Glutamatergic neuron (in vitro differentiated cells): ENCODE measurements at places on chromosomes 2 and 18.

DNA sequence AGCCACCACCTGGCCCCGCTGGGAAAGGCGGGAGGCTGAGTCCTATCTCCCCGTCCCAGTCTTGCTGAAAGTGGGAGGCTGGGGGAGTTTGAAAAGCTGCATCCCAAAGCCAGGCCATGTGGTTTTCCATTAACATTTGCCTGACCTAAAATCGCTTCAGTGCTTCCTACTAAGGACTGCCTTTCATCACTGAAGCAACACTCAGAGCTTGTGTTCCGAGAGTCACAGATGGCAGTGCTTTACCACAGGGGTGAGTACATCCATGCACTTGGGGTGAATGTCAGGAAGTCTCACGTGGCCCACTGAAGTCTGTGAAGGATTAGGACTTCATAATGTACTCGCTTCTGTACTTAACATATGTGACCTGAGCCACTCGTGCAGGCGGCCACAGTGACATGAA is 43.3 kb downstream of the PXDN start:
- H3K36me3 ChIP-seq: no peaks in the 10 kb centered on the region
- H3K27me3 ChIP-seq: peaks cover 4% of the 10 kb centered on the region
- peak overlapping the region; percentile 71 for H3K4me3 ChIP-seq
- H3K27ac ChIP-seq: peak overlapping the region; percentile 92

DNA sequence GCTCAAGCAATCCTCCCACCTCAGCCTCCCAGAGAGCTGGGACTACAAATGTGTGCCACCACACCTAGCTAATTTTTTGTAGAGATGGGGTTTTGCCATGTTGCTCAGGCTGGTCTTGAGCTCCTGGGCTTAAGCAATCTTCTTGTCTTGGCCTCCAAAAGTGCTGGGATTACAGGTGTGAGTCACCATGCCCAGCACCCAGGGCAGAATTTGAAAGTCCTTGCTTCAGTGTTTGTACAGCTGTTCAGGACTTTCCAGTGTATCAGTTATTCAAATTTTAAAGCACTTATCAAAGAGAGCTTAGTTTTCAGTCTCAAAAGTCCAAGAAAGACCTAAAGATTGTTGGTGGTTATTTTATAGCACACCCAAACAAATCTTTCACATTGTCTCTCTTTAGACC is 43.6 kb upstream of the VPS54 start:
- H3K4me1 ChIP-seq: no peaks in the 10 kb centered on the region
- no peaks in the 10 kb centered on the region for H3K27me3 ChIP-seq
- no peak for DNase-seq
- no peak overlapping the region for H3K27ac ChIP-seq

GRCh38 chr2:43289331-43289730 is 62.9 kb upstream of the ZFP36L2 start:
- H3K27me3 ChIP-seq: no peaks in the 10 kb centered on the region
- peaks cover 29% of the 10 kb centered on the region for H3K36me3 ChIP-seq
- no peaks in the 10 kb centered on the region for H3K4me1 ChIP-seq

DNA sequence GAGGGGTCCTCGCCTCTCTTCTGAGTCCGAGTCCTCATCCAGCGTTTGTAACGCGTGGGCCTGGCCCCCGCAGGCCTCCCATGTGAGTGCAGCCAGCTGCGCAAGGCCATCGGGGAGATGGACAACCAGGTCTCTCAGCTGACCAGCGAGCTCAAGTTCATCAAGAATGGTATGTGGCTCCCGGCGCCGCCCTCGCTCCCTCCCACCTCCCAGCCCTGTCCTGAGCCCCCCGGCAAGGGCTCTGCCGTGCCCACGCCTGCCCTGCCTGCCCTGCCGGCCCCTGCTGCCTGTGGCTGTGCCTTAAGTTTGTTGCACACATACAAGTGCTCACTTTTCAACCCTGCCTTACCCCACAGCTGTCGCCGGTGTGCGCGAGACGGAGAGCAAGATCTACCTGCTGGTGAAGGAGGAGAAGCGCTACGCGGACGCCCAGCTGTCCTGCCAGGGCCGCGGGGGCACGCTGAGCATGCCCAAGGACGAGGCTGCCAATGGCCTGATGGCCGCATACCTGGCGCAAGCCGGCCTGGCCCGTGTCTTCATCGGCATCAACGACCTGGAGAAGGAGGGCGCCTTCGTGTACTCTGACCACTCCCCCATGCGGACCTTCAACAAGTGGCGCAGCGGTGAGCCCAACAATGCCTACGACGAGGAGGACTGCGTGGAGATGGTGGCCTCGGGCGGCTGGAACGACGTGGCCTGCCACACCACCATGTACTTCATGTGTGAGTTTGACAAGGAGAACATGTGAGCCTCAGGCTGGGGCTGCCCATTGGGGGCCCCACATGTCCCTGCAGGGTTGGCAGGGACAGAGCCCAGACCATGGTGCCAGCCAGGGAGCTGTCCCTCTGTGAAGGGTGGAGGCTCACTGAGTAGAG is 14.4 kb upstream of the ALLC start:
- DNase-seq: peak; percentile 14
- peaks cover 5% of the 10 kb centered on the region for H3K36me3 ChIP-seq
- no peak overlapping the region for H3K27ac ChIP-seq
- peaks cover 7% of the 10 kb centered on the region for H3K27me3 ChIP-seq
- H3K4me1 ChIP-seq: peaks cover 3% of the 10 kb centered on the region
- no peak overlapping the region for H3K4me3 ChIP-seq

DNA sequence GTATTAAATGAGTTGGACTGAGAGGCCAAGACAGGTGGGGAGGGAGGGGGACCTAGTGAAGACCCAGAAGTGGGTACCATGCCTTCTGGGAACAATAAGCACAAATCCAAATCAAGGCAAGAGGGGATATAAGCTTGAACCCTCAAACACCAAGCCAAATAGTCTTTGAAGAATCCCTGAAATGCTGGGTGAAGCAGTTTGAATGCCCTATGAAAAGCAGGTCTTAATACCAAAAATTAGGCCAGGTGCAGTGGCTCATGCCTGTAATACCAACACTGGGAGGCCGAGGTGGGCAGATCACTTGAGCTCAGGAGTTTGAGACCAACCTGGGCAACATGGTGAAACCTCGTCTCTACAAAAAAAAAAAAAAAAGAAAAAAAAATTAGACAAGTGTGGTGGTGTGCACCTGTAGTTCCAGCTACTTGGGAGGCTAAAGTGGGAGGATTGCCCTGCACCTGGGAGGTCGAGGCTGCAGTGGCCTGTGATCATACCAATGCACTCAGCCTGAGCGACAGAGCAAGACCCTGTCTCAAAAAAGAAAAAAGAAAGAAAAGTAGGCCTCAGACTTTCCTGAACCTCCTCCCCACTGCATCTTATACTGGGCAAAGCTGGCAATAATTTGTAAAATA is 3.5 kb downstream of the PCBP1 start:
- DNase-seq: no peak
- peaks cover 6% of the 10 kb centered on the region for H3K4me1 ChIP-seq

GRCh38 chr18:69097349-69097748 is 299.5 kb downstream of the CCDC102B start:
- H3K4me1 ChIP-seq: no peaks in the 10 kb centered on the region
- no peak for DNase-seq
- no peak overlapping the region for H3K4me3 ChIP-seq
- H3K27me3 ChIP-seq: no peaks in the 10 kb centered on the region
- H3K36me3 ChIP-seq: no peaks in the 10 kb centered on the region

GRCh38 chr2:230161184-230161583 is 58.6 kb downstream of the SP110 start:
- H3K27ac ChIP-seq: no peak overlapping the region
- peaks cover 3% of the 10 kb centered on the region for H3K27me3 ChIP-seq
- no peak overlapping the region for H3K4me3 ChIP-seq
- H3K4me1 ChIP-seq: peaks cover 2% of the 10 kb centered on the region

DNA sequence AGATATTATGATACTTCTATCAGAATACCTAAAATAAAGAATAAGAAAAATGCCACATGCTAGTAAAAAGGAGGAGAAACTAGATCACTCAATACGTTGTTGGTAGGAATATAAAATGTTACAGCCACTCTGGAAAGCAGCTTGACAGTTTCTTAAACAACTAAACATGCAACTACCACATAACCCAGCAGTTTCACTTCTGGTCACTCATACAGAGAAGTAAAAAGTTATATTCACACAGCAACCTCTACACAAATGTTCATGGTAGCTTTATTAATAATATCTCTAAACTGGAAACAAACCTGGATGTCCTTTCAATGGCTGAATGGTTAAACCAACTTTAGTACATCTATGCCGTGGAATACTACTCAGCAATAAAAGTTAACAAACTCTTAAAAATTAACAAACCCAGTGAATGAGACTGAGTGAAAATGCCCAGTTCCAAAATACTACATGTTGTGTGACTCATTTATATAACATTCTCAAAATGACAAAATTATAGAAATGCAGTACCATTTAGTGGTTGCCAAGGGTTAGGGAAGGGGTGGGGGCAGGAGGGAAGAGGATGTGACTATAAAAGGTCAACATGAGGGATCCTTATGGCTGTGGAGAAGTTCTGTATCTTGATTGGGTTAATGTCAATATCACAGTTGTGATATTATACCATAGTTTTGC is 124.1 kb downstream of the MMADHC start:
- H3K36me3 ChIP-seq: peaks cover 11% of the 10 kb centered on the region
- H3K27me3 ChIP-seq: no peaks in the 10 kb centered on the region
- H3K4me1 ChIP-seq: peaks cover under 1% of the 10 kb centered on the region
- H3K4me3 ChIP-seq: no peak overlapping the region

DNA sequence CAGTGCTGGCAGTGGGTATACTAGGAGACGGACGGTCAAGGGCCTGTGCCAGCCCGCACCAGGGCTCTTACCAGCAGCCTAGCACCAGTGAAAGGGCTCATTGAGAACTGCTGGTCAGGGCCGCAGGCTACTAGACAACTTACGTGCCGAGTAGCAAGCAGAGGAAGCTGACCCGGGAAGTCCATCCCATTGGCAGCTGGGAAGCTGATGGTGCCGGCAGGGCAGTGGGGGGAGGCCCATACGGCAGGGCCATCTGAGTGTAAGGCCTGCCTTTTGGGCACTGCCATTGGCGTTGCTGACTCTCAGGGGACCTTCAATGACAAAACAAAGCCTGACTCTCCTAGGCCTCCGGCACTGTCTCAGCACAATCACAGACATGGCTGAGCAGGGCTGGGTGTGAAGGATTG is 20.6 kb downstream of the EFR3B start:
- peak; percentile 49 for DNase-seq
- no peaks in the 10 kb centered on the region for H3K27me3 ChIP-seq
- H3K4me3 ChIP-seq: no peak overlapping the region
- peak overlapping the region; percentile 30 for H3K27ac ChIP-seq
- peaks cover 6% of the 10 kb centered on the region for H3K36me3 ChIP-seq

- H3K27ac ChIP-seq: peak overlapping the region; percentile 94
- no peaks in the 10 kb centered on the region for H3K36me3 ChIP-seq
- peaks cover 22% of the 10 kb centered on the region for H3K4me1 ChIP-seq
- DNase-seq: peak; percentile 31
Measured at GRCh38 chr2:23241121-23241520, 143.9 kb upstream of the KLHL29 start.

DNA sequence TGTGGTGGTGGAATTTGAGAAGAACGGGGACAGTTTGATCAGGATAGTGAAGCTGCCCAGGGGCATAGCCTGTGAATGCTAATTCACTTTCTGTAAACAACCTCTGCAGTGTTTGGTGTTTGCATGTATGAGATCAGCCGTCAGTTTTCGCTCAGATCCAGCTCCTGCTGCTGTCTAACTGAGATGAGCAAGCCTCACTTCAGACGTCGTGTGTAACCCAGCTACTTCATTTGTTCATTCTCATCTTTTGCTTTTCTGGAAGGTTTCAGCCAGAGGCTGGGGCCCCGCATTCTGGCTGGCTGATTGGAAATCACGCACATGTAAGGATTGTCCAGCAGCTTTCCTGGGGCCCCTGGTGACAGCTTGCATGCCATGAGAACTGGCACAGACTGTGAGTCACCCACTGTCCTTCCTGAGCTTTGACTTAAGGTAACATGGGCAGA is 48.9 kb downstream of the LDLRAD4 start:
- no peak for DNase-seq
- no peaks in the 10 kb centered on the region for H3K4me1 ChIP-seq
- H3K27me3 ChIP-seq: no peaks in the 10 kb centered on the region
- H3K36me3 ChIP-seq: no peaks in the 10 kb centered on the region
- H3K27ac ChIP-seq: no peak overlapping the region

DNA sequence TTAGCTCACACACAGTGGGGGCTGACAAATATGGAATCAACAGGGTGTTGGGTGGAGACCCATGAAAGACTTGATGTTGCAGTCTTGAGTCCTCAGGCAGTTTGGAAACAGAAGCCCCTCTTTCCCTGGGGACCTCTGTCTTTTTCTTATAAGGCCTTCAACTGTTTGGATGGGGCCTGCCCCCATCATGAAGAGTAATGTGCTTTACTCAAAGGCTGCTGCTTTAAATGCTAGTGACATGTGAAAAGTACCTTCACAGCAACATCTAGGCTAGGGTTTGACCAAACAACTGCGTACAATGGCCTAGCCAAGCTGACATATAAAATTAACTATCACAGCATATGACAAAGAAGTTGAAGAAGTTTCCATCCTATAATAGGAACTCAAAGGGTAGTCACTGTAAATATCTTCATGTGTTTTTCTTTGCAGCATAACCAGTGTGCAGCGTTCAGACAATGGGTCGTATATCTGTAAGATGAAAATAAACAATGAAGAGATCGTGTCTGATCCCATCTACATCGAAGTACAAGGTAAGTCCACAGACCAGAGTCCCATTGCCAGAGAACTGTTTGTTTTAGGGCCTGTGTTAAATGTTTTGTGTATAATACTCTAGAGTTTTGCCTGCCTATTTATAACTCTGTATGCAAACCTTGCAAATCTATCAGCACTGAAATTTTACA is 46.3 kb downstream of the MERTK start:
- H3K27ac ChIP-seq: peak overlapping the region; percentile 12
- no peaks in the 10 kb centered on the region for H3K27me3 ChIP-seq
- no peak overlapping the region for H3K4me3 ChIP-seq
- DNase-seq: no peak
- no peaks in the 10 kb centered on the region for H3K36me3 ChIP-seq

DNA sequence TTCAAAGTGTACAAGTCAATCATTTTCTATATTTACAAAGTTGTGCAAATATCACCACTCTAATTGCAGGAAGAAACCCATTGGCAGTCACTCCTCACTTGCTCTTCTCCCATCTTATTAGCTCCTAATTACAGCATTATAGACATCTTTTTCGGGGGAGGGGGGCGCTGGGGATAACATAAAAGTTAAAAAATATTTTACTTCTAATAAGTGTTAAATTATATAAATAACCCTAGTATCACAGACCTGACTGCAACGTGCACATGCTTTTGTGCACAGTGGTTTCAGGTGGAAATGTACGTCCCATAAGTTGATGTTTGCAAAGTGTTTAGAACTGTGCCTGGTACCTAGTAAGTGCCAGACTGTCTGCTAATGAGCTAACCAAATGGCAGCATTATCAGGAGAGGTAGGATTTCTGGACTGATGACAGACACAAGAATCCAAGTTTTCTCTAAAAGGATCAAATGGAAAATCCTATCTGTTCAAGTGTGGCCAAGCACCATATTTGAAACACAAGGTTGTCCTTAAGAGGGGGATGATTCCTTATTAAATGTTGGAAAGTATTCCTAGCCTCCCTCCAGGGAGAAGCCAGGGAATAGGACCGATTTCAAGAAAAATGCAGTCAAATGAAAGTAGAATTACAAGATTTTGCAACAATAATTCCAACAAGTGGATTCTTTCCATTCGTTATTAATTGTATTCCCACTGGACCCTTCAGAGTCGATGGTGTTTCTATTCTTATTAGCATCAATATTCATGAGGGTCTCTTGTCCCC is 70.0 kb downstream of the ACKR3 start:
- DNase-seq: no peak
- H3K27me3 ChIP-seq: peaks cover 8% of the 10 kb centered on the region
- no peaks in the 10 kb centered on the region for H3K4me1 ChIP-seq
- H3K4me3 ChIP-seq: no peak overlapping the region
- peaks cover 22% of the 10 kb centered on the region for H3K36me3 ChIP-seq
